ENCODE measurements at places on chromosomes 16 and 17. TPM values are rescaled to one million over a fixed set of nuclear protein-coding genes. Genes with fewer than 3 reads are reported as not detected.

The GPR139 gene
- not detected for polyA plus RNA-seq

The PSMD11 gene
- polyA plus RNA-seq, result 45.8 TPM

The CCL17 gene
- 1.1 TPM for polyA plus RNA-seq

The PIK3R6 gene
- 0.59 TPM for polyA plus RNA-seq

The CIBAR2 gene
- not detected for polyA plus RNA-seq

The DYNC1LI2 gene
- polyA plus RNA-seq, result 34.5 TPM

The ARHGAP44 gene
- 0.81 TPM for polyA plus RNA-seq

The RND2 gene
- polyA plus RNA-seq, result 0.53 TPM

The SOX15 gene
- polyA plus RNA-seq, result 94.3 TPM

The NHERF2 gene
- 36.1 TPM for polyA plus RNA-seq

The ACSM2A gene
- polyA plus RNA-seq, result not detected

The HERPUD1 gene
- polyA plus RNA-seq, result 45.4 TPM

The ARSG gene
- polyA plus RNA-seq, result 3.5 TPM

Data from esophagus (tissue), 2 donors.